ENCODE measurements at places on chromosomes 6 and 20.

DNA sequence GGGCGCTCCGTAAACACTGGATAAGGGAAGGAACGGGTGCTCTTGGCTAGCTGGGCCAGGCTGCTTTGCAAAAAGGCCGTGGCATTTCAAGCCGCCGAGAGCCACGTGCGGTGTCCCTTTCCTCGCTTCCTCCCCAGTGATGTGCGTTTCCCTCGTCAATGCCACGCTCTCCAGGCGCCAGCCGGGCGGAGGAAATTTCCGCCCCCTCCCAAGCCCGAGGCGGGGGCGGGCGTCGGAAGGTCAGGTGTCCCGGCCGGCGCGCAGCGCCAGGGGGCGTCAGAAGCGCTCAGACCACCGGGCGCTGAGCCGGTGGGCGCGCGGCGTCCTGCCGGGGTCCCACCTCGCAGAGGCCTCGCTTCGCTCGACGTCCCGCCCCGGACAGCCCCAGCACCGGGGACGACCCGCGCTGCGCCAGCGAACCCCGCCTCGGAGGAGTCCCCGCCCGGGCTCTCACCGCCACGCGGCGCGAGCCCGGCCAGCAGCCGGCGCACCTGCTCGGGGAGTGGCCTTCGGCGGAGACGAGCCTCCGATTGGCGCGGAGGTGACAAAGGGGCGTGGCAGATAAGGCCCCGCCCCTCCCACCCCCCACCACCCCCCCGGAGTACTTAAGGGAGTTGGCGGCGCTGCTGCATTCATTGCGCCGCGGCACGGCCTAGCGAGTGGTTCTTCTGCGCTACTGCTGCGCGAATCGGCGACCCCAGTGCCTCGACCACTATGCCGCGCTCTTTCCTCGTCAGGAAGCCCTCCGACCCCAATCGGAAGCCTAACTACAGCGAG is at the start of gene SNAI1:
TSS of gene SNAI1 (plus strand) at position 635 of the 777 bp plus-strand sequence. CDS start at position 715, 80 bp downstream.
- peak within 1 kb of the TSS; percentile 68 for H3K27ac ChIP-seq
- peak; percentile 86 for DNase-seq
- peaks cover 31% of the 10 kb centered on the region for H3K4me1 ChIP-seq

DNA sequence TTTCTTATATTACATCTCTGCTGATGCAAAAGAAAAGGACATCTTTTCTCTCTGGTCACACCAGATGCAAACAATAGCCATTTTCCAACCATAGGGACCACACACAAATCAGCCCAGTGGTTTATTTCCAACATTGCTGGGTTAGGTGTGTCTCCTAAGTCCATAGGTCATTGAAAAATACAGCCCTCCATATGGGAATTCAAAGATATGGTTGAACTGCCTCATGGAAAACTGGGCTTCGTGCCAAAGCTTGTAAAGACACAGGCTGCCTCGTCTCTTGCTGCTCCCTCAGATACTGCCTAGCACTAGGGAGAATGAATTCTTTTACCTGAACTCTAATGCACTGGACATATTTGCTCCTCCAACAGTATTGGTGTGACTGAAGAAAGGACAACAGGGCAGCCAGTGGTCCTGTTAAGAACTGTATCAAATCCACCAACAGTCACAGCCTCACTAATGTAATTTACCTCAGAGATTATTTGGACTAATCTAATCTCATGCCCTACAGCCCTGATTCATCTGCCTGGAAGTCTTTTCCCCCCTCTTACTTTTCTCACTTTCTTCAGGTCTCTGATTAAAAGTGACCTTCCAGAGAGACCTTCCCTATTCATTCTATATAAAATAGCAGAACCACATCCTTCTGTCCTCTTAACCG is 48.3 kb upstream of the TBC1D32 start:
- H3K36me3 ChIP-seq, result no peaks in the 10 kb centered on the region
- no peak overlapping the region for H3K27ac ChIP-seq
- H3K4me3 ChIP-seq, result no peak overlapping the region
- peak; percentile 73 for DNase-seq

DNA sequence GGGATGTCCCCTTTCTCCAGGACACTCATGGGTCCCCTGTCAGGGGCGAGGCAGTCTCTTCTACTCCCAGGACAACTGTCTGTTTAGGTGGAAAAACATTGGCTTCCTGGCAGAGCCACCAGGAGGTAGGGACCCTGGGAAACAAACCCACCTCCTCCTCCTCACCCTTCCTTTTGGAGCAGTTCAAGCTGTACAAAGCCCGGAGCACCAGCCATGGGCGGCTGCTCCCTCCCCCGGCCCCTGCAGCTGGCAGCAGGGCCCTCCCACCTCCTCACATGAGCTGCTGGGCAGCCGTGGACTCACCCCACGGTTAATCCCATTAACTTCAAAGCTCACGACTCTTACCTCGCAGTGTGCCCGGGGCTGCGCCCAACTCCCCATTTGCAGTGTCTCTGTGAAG is 48.6 kb downstream of the CDH4 start:
- no peak overlapping the region for H3K27ac ChIP-seq
- H3K4me3 ChIP-seq, result no peak overlapping the region
- H3K36me3 ChIP-seq, result no peaks in the 10 kb centered on the region
- no peaks in the 10 kb centered on the region for H3K4me1 ChIP-seq
- H3K27me3 ChIP-seq, result peaks cover 16% of the 10 kb centered on the region

DNA sequence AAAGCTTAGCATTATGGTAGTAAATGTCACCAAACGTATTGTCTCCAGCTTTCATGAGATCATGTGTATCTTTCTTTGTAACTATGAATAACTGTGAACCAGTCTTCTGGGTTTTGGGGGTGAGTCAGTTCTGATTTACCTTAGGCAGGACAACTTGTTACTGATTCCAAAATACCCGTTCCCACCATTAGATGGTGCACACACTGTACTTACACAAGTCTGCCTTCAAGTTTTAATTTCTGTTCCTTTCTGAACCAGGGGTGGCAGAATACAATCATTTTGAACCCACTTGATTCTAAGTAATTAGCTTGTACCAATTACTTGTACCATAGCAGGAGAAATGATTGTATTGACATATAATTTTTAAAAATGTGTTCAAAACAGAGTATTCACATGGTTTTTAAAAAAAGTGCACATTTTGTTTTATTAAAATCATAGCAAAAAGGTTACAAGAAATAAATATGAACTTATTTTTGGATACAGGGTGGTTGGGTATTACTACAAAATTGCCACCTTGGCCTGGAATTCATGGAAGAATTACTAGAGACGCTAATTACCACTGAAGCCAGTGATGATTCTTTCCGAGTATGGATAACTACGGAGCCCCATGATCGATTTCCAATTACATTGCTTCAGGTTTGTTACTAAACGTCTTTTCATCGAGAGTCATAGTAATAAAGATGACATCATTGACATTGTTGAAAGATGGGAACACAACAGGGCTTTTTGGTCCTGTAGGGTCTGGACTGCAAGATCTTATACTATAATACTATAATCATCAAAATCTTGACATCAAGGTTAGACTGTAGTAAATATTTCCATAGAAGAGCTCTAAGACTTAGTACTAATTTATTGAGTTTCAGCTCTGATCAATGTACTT is 75.2 kb upstream of the GLP1R start:
- H3K4me3 ChIP-seq, result no peak overlapping the region
- no peaks in the 10 kb centered on the region for H3K36me3 ChIP-seq
- H3K27me3 ChIP-seq, result no peaks in the 10 kb centered on the region
- DNase-seq, result peak; percentile 88
- H3K27ac ChIP-seq, result no peak overlapping the region
- H3K4me1 ChIP-seq, result peaks cover 29% of the 10 kb centered on the region

- no peak overlapping the region for H3K27ac ChIP-seq
- H3K4me3 ChIP-seq, result no peak overlapping the region
- DNase-seq, result no peak
- no peaks in the 10 kb centered on the region for H3K36me3 ChIP-seq
- H3K27me3 ChIP-seq, result no peaks in the 10 kb centered on the region
Observed at GRCh38 chr6:144646093-144647056, 361.2 kb downstream of the UTRN start.

- no peak overlapping the region for H3K27ac ChIP-seq
- no peaks in the 10 kb centered on the region for H3K27me3 ChIP-seq
- H3K36me3 ChIP-seq, result no peaks in the 10 kb centered on the region
Observed at GRCh38 chr20:18645851-18646250, 58.0 kb downstream of the DTD1 start.

DNA sequence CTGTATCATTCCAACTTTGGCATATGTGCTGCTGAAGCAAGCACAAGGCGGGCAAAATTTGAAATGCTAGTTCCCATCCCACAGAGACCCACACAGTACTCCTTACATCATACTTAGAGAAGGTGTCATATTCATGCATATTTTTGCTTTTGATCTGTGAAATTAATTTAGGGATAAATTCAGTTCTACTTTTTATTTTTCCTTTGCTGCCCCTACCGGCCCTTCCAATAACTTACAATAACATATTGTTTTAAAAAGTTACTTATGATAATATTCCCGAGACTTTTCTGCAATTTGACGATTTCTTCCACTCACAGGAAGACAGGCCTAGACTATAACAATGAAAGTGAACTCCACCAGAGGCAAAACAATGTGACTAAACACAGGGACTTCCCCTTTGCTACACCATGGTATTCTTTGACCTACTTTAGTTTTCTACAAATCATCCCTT is 35.0 kb downstream of the SESN1 start:
- H3K27ac ChIP-seq, result peak overlapping the region; percentile 79
- no peak for DNase-seq
- H3K27me3 ChIP-seq, result no peaks in the 10 kb centered on the region
- H3K36me3 ChIP-seq, result no peaks in the 10 kb centered on the region

- H3K27ac ChIP-seq, result no peak overlapping the region
- H3K4me1 ChIP-seq, result no peaks in the 10 kb centered on the region
- no peak for DNase-seq
- no peak overlapping the region for H3K4me3 ChIP-seq
- no peaks in the 10 kb centered on the region for H3K36me3 ChIP-seq
- no peaks in the 10 kb centered on the region for H3K27me3 ChIP-seq
Observed at GRCh38 chr20:61608275-61609085, 356.4 kb downstream of the CDH4 start.

DNA sequence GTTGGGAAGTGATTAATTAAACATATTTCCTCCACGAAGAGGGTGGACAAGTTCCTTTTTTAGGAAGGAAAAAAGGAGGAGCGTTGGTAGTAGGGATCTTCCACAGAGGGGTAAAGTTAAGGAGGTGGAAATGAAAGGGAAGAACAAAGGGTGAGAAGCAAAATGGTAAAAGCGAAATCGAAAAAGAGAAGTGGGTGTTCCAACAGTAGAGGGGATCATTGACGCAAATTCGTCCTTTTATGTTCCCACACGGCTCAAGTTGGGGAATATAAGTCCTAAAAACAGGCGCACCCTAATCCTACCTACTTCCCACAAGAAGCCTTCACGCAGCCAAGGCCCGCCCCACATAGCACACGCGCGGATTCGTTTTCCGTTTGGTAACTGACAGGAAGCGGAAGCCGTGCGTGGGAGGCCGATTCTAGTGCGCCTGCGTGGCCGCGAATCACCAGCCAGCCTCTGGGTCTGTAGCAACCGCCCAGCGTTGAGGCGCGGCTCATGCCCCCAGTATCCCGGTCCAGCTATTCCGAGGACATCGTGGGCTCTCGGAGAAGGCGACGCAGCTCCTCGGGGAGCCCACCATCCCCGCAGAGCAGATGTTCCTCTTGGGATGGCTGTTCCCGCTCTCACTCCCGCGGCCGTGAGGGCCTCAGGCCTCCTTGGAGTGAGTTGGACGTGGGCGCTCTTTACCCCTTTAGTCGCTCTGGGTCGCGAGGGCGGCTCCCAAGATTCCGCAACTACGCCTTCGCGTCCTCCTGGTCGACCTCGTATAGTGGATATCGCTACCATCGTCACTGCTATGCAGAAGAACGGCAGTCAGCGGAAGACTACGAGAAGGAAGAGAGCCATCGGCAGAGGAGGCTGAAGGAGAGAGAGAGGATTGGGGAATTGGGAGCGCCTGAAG is at the start of gene NKAPL:
TSS of gene NKAPL (plus strand) at position 421 of the 901 bp plus-strand sequence. CDS start at position 496, 75 bp downstream.
- peaks cover 8% of the 10 kb centered on the region for H3K27me3 ChIP-seq
- H3K36me3 ChIP-seq, result no peaks in the 10 kb centered on the region
- no peak within 1 kb of the TSS for H3K27ac ChIP-seq

- H3K4me1 ChIP-seq, result no peaks in the 10 kb centered on the region
- H3K4me3 ChIP-seq, result no peak overlapping the region
- H3K27me3 ChIP-seq, result no peaks in the 10 kb centered on the region
- H3K27ac ChIP-seq, result no peak overlapping the region
Observed at GRCh38 chr6:153038378-153039057, 36.0 kb upstream of the MTRF1L start.

GRCh38 chr6:88013015-88013414 is 34.6 kb upstream of the SPACA1 start:
- H3K4me1 ChIP-seq, result peaks cover 9% of the 10 kb centered on the region
- no peak overlapping the region for H3K27ac ChIP-seq
- peak; percentile 9 for DNase-seq
- no peak overlapping the region for H3K4me3 ChIP-seq

GRCh38 chr20:24836041-24836533 is 113.0 kb upstream of the CST7 start:
- no peak overlapping the region for H3K27ac ChIP-seq
- H3K27me3 ChIP-seq, result no peaks in the 10 kb centered on the region
- no peaks in the 10 kb centered on the region for H3K4me1 ChIP-seq
- no peaks in the 10 kb centered on the region for H3K36me3 ChIP-seq
- no peak overlapping the region for H3K4me3 ChIP-seq

DNA sequence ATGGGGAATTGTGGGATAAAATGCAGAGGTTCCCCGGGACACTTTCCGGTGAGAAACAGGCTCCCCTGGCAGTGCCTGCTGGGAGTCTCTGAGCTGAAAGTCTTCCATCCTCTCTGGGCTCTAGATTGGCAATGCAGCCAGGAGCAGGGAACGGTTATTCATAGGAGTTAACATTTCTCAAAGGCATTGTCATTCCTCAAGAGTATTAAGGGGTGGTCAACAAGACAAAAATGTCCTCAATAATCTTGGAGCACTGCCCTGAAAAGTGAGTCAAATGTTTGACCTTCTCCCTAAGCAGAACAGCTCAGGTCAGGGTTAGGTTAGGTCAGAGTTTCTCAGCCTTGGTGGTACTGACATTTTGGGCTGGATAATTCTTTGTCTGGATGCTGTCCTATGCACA is 13.2 kb downstream of the BPIFB1 start:
- H3K4me3 ChIP-seq, result no peak overlapping the region
- no peak for DNase-seq
- H3K4me1 ChIP-seq, result peaks cover 5% of the 10 kb centered on the region
- H3K27ac ChIP-seq, result no peak overlapping the region
- H3K27me3 ChIP-seq, result no peaks in the 10 kb centered on the region
- no peaks in the 10 kb centered on the region for H3K36me3 ChIP-seq

- H3K27me3 ChIP-seq, result no peaks in the 10 kb centered on the region
- DNase-seq, result no peak
- no peaks in the 10 kb centered on the region for H3K4me1 ChIP-seq
- no peak overlapping the region for H3K4me3 ChIP-seq
Observed at GRCh38 chr20:9409352-9409751, 105.0 kb upstream of the LAMP5 start.

GRCh38 chr6:21402368-21402767 is 191.2 kb upstream of the SOX4 start:
- H3K27ac ChIP-seq, result no peak overlapping the region
- H3K4me1 ChIP-seq, result no peaks in the 10 kb centered on the region
- no peaks in the 10 kb centered on the region for H3K36me3 ChIP-seq
- no peak overlapping the region for H3K4me3 ChIP-seq
- H3K27me3 ChIP-seq, result no peaks in the 10 kb centered on the region

GRCh38 chr20:25503936-25504335 is 81.4 kb downstream of the NINL start:
- no peak overlapping the region for H3K4me3 ChIP-seq
- no peaks in the 10 kb centered on the region for H3K27me3 ChIP-seq

- H3K36me3 ChIP-seq, result peaks cover 99% of the 10 kb centered on the region
- H3K27ac ChIP-seq, result peak overlapping the region; percentile 76
- H3K4me1 ChIP-seq, result peaks cover 34% of the 10 kb centered on the region
- no peak overlapping the region for H3K4me3 ChIP-seq
Observed at GRCh38 chr20:17636523-17637412, 45.3 kb downstream of the RRBP1 start.

GRCh38 chr6:99151634-99152346 is 197.7 kb downstream of the FAXC start:
- H3K36me3 ChIP-seq, result no peaks in the 10 kb centered on the region
- H3K4me1 ChIP-seq, result no peaks in the 10 kb centered on the region
- no peaks in the 10 kb centered on the region for H3K27me3 ChIP-seq
- H3K27ac ChIP-seq, result no peak overlapping the region
- DNase-seq, result peak; percentile 68
- H3K4me3 ChIP-seq, result no peak overlapping the region

Data from stomach (tissue), 19 donors.